ENCODE measurements at places on chromosomes 5 and 9. TPM values are rescaled to one million over a fixed set of nuclear protein-coding genes. Genes with fewer than 3 reads are reported as not detected.

The GDA gene
- total RNA-seq = 1.2 TPM

The CFAP90 gene
- 0.59 TPM for total RNA-seq

The C5orf52 gene
- not detected for total RNA-seq

The ARHGEF39 gene
- 19.3 TPM for total RNA-seq

The FCN2 gene
- total RNA-seq = not detected

The GRM6 gene
- not detected for total RNA-seq

The SMIM33 gene
- total RNA-seq = not detected

The SHC3 gene
- total RNA-seq = 0.32 TPM

The SPINK7 gene
- total RNA-seq = not detected

The LOX gene
- total RNA-seq = 1.3 TPM

The ECM2 gene
- 0.24 TPM for total RNA-seq

The SNCB gene
- 0.70 TPM for total RNA-seq

The PCDHA1 gene
- 0.10 TPM for total RNA-seq

The GHR gene
- total RNA-seq = not detected

Measured in A549 treated with CORT108297 at 1 μM for 4 hours (cell line).